ENCODE measurements at places on chromosomes 16 and 17. TPM values are rescaled to one million over a fixed set of nuclear protein-coding genes. Genes with fewer than 3 reads are reported as not detected.

The TPSB2 gene
- 142 TPM for total RNA-seq

The EFNB3 gene
- total RNA-seq, result not detected

The PRSS36 gene
- total RNA-seq, result 15.3 TPM

- no peak for ATAC-seq
Observed at GRCh38 chr16:2987833-2988232, 7.6 kb upstream of the PKMYT1 start.

GRCh38 chr16:68756239-68756915 is 19.3 kb downstream of the CDH1 start:
- no peak for ATAC-seq
